ENCODE measurements at places on chromosomes 3 and 15.

- no peak for DNase-seq
Measured at GRCh38 chr3:152436707-152437590, 168.2 kb downstream of the MBNL1 start.

GRCh38 chr3:149577801-149578200 lies 80.0 kb downstream of the WWTR1 start:
- no peak for DNase-seq

DNA sequence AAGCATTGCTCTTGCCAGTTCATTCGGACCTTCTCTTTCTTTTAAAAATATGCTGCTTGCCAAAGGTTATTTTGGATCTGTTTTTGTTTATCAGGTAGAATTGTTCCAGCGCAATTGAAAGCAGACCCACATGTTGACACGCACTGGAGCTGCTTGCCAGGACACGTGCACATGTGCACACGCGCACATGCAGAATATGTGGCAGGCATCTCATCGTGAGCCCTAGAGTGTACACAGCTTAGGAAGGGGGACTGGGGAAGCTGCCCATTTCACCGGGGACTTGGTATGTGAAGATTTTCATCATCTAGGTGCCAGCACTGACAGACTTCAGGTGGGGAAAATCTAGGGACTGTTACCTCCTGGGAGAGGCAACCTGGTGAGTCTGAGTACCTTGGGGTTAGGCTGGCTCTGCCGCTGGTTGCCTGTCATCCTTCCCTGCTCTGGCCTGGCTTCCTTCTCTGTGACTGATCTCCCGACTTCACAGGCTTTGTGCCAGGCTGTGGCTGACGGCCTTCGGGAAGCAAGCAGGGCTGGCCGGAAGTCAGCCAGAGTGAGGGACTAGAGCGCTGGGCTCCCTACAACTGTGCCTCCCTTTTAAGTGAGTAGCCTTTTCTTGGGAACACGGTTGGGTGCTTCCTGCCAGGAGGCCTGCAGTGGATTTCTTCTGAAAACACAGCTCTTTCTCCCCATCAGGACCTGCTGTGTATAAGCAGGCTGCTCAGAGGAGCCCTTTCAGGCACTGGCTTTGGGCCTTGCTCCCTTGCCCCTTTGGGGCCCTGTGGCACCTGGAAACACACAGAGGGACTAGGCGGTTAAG lies 129.3 kb downstream of the EEFSEC start:
- no peak for DNase-seq

GRCh38 chr15:98952381-98952803 lies 55.2 kb downstream of the PGPEP1L start:
- peak; percentile 17 for DNase-seq

DNA sequence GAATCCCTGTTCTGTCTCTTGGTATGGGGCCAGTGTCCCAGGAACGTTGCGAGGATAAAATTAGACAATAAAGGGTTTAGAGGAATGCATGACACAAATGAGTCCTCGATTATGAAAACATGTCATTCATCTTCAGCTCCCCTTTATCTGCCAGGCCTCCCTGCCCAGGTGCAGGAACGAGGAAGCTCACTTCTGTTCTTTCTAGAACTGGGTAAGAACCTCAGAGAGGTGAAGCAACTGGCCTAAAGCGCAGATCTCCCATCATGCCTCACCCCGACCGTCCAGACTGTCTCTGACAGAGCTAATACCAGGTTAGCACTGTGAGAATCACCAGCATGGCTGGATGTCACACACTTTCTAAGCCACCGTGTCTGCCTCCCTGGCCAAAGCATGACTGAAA lies 1.5 kb upstream of the ITIH1 start:
- DNase-seq = no peak

DNA sequence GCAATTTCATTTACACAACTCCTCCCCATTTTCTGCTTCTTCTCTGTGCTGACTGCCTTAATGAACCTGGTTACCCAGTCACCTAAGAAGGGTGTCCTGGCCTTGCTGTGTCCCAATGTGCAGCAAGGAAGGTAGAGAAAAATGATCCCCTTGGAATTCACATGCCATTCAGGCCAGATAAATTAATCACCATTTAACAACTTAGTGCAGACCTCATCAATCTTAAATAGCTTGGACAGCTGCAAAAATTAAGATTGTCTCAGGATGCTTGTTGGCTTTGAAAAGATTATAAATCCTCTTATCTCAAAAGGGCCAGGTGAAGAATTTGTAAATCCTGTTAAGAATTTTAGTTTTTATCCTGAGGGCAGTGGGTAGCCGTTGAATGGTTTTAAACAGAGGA lies 9.7 kb upstream of the CDV3 start:
- no peak for DNase-seq

- no peak for DNase-seq
Measured at GRCh38 chr3:139226731-139227130, 117.1 kb upstream of the MRPS22 start.

DNA sequence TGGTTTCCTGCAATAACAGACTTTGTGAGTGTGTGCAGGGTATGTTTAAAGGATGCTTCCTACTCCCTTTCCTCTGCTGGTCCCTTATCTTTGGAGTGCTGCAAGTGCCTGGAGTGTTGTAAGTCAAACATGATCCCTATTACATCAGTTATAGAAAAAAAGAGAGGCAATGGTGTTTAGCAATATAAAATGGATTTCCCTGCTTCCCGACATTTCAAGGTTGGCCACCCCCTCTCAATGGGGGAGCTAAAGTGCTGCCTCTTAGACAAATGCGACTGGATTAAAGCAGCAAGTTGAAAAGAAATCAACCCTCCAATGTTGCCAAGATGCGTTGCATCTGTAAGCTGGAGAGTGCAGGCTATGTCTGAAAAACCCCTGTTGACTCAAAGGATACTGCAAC lies 203.1 kb upstream of the WNT5A start:
- DNase-seq = no peak

- DNase-seq = no peak
Measured at GRCh38 chr3:106860182-106860581, 517.1 kb upstream of the CCDC54 start.

DNA sequence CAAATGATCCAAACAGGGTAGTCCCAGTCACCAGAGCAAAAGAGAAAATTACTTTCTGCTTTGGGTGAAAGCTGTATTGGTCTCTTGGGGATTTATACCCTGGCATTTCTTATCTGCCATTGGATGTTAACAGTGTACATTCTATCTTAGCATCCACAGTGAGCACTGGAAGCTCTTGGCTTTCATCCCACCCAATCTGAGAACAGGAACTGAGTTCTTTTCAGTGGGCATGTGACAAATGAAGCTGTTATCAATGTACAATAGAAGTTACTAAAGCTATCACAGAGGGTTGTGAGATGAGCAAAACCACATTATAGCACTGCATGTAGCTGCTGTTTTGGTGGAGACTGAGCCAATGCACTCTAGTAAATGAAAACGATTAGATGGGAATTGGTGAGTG lies 300.7 kb downstream of the TUSC7 start:
- DNase-seq = no peak

- DNase-seq = no peak
Measured at GRCh38 chr3:53551324-53551723, 56.9 kb downstream of the CACNA1D start.

GRCh38 chr3:69541711-69542088 lies 155.8 kb upstream of the FRMD4B start:
- DNase-seq = no peak

DNA sequence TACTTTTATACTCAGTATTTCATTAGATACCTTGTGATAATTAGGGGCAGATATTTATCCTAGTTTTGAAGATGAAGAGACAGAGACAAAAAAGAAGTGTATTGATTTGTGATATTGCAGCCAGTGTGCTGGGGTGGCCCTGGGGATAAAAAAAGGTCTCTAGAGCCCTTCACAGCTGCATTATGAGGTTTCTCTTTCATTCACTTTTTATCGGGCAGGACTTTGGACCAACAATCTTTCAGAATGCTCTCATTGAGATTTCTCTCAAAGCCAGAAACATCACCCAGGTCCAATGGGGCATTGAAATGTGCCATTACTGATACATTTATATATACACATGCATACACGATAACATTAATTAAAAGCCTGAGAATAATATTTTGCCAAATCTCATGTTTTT lies 20.5 kb upstream of the SELENOT start:
- no peak for DNase-seq

DNA sequence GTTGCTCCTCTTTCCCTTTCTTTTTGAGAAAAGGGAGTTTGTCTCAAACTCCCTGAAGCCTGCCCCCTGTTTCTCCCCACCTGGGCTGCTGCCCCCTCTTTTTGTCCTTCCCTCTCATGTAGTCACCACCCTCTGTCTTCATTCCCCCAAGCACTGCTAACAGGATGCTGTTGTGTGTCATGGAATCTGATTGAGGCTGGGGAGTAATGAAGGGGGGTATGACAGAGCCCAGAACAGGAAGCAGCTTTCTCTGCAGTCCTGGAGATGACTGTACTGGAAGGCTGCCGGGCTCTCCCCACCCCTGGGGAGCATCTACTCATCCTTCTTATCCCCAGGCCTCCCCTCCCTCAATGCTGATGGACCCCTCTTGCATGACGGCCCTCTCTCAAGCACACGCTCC lies 181.6 kb downstream of the ABHD5 start:
- no peak for DNase-seq

DNA sequence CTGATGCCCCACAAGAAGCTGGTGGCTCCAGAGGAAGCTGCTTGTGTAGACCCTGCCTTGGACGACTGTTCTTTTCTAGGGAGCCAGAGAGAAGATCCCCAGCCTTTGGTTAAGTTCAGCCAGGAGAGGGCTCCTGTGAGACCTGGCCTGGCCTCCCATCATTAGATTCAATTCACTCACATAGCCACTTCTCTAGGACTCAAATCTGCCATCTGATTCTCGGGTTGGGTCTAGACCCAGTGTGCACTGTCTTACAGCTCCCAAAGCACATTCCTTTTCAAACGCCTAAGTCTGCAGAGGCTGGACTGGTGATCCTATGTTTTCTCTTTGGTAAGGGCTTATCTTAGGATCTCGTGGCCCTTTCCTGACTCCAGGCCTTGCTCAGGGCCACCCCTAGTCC lies 81.7 kb upstream of the NPHP3 start:
- DNase-seq = no peak

DNA sequence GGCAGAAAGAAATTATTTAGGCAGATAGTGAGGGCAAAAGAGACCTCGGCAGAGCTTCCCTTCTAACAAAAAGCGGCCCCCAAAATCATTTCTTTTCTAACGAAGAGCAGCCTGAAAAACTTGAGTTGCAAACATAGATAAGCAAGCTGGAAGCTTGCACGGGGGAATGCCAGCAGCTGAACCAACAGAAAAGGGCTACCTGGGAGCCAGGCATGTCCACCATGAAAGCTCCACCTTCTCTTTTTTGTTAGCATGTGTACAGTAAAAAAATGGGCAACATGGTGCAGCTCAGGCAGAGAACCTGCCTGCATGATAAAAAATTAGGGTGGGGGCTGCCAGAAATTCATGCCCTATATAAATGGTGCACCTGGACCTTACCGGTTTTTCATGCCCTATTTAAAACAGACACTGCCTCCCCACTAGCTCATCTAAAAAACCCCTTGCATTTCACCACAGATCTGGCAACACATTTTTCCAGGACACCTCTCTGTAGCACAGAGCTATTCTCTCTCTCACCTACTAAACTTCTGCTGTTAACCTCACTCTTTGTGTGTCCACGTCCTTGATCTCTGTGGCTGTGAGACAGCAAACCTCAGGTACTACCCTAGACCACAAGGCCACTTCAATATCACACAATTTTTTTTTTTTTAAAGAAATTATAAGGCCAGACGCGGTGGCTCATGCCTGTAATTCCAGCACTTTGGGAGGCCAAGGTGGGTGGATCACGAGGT lies 18.7 kb downstream of the SLC33A1 start:
- DNase-seq = no peak

DNA sequence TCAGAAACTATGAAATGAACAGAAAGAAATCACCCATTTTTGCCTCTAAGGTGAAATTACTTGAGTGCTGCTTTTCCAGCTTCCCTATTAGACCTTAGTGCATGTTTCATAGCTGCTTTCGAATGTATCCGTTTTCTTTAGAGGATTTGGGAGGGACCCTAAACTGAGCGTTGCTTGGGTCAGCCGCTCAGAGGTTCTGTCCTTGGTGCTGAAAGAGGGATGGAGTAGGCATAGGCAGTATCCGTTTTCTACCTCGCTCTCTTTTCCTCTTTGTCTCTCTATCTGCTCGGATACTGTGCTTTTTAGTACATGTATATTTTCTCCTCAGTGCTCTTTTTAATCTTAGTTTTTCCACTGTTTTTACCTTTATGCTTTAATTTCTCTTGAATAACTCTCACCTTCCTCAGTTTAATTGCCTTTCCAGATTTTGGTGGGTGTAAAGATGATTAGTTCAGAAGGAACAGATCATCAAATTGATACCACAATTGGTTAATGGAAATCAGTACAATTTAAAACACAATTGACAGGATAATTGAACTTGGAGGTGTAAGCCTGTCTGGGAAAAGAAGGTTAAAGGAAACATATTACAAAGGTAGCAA lies at the start of gene DRD3:
Gene DRD3 (minus strand): TSS at position 283 of the 599 bp plus-strand sequence. CDS start 7,060 bp downstream, outside the sequence.
- DNase-seq = peak; percentile 29

DNA sequence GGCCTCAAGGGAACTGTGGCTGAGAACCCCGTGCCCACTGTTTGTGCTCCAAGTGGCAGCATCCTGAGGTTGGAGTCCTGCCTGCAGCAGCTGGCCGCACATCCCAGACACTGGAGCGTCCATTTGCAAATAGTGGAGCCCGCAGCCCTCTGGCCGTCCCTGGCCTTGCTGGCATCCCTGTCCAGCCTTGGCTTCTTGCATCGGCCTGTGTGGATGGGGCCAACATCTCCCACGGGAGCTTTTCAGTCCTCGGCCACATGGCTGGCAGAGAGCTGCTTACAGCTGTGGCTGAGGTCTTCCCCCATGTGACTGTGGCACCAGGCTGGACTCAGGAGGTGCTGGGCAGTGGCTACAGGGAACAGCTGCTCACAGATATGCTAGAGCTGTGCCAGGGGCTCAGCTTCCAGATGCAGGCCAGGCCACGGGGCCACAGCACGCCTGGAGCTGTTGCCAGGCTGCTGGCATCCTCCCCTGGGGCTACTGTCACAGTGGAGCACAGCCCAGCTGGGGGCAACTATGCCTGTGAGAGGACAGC lies 71.2 kb downstream of the FAM43A start:
- no peak for DNase-seq

GRCh38 chr3:128426128-128426921 lies 40.4 kb downstream of the DNAJB8 start:
- peak; percentile 44 for DNase-seq

- DNase-seq = no peak
Measured at GRCh38 chr3:125289429-125289981, 77.0 kb upstream of the SLC12A8 start.

DNA sequence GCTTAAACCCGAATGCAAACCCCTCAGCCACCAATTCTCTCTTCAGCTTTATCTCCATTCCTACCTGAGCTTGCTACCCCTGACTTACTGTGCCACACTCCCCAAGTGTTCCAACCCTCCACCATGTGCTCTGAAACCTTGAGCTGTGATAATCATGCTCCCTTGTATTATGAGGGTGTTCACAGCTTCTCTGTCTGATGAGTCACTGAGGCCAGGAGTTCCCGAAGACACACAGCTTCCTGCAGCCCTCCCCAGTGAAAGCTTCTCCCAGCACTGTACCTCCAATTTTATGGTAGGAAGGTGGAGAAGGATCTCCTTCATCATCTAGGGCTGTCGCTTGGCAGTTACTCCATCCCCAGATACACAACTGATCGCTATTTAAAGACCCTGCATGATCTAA lies 24.9 kb downstream of the STAC start:
- DNase-seq = no peak

All from activated CD4-positive, alpha-beta T cell treated with anti-CD3 and anti-CD28 coated beads, Interleukin-2, amount 10 ng/mL, durations not matched to agents 7 days and 5 days (primary cell).